ENCODE measurements at places on chromosomes 6 and 20.
A peak's percentile ranks its signal among the peaks of the same experiment; 100 is the strongest.

DNA sequence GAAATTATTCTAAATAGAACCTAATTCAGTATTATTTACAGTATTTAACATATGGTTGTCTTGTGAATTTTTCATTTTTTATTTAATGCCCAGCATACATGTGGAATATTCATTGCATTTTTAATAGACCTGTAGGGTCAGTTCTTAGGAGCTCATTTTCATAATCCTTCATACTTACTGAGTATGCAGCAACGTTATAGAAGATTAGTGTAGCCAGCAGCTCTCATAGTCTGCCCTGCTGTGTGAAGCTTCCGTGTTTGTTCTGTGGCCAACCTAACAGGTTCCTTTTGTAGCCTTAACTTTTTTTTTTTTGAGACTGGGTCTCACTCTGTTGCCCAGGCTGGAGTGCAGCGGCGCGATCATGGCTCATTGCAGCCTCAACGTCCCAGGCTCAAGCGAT is 261.4 kb downstream of the ARID1B start:
- DNase-seq, result no peak

GRCh38 chr6:161828355-161828754 is 554.5 kb upstream of the AGPAT4 start:
- no peak for DNase-seq

GRCh38 chr6:129863664-129864063 is 2.5 kb upstream of the TMEM244 start:
- no peak for DNase-seq

GRCh38 chr20:25220021-25220730 is 24.7 kb downstream of the ENTPD6 start:
- DNase-seq, result no peak

GRCh38 chr20:43584448-43585136 is 6.1 kb upstream of the IFT52 start:
- DNase-seq, result no peak

- DNase-seq, result no peak
These were observed 73.8 kb downstream of the TOX2 start for GRCh38 chr20:43988451-43988850.

DNA sequence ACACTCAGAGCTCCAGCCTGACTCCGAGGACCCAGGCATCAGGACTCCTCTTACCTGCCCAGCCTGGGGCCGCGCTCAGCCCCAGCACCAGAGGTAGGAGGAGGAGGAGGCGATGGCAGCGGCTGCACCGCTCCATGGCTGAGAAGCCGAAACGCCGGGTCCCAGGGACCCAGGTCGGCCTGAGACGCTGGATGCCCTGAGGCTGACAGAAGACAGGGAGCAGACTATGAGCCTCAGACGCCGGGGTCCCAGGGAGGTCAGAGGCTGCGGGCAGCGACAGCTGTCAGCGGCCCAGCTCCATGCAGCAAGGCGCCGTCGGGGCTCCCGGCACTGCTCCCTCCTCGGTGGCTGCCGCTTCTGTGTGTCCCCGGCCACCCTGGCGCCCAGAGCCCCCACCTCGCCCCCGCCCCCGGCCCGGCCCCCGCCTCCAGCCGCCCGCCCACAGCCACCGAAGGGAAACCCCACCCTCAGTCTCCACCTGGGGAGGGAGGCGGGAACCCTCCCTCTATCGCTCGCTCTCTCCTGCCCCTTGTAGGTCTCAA is at the start of gene COL11A2:
TSS of gene COL11A2 (minus strand) at position 363 of the 542 bp plus-strand sequence. CDS start at position 136, 227 bp downstream.
- no peak for DNase-seq

DNA sequence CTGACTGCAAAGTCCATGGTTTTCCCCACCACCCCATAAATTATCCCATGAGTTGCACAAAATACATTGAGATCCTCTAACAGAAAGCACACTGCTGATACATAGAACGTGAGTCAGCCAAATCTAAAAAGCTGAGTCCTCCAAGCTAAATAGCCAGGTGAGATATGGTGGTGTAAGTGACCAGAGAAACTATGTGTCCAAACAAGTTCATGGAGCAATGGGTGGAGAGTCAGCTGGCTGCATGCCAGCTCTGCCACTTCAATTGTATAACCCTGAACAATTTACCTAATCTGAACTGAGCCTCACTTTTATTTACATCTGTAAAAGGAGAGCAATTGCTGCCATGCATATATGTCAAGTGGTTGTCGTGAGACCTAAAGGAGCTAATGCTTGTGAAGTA is 9.7 kb downstream of the SNAP25 start:
- no peak for DNase-seq

DNA sequence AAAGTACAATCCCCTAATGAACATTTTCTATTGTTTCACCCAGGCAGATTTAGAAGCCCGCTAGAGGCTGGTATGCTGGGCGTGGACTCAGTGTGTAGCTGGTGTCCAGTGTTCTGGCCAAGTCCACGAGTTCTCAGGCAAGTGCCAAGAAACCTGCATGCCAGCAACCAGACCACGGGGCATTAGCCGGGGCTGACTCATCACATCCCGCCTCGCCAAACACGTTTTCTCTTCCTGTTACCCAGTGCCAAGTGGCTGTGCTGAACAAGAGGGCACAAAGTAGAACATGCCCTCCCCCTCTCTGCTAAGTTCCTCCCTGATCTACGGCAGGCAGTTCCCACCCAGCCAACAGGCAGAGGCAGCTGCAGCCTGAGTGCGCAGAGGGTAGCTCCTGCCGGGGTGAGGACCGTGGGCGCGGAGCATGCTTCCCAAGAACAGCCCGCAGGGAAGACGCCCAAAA is 29.6 kb downstream of the RAMACL start:
- DNase-seq, result no peak

DNA sequence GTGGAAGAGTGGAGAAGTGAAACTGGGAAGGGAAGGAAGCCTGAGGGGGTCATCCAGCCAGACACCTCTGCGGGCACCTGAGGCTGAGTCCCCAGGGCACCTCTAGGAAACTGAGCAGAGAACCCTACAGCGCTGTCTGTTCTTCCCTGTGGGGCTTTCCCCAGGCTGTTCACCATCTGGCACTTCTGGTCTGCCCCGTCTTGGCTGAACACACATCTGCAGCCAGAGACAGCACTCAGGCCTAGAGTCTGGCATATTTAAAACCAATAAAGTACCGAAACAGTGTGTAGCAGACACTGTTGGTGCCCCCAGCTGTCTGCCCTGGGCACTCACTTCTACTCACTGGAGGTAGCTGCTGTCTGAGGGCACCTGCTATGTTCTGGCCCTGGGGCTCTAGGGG is 9.4 kb upstream of the ARFGEF2 start:
- no peak for DNase-seq

- DNase-seq, result peak; percentile 32
These were observed 20.9 kb upstream of the POM121L2 start for GRCh38 chr6:27332692-27333641.

DNA sequence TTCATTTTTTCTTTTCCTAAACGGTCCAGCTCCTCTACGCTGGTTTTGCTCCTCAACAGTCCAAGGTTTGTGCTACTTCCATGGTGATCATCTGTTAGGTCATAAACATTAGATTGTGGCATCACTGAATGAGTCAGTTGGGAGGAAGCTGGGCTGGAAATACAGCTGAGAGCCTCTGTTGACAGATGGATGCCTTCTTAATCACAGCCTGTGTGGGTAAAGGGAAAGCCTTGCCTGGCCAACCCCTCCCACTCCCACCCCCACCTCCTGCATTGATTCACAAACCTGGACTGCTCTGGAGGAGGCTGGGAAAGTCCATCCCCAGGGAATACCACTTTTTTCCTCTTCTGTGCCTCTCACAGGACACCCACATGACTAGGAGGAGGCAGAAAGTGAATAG is 180.6 kb upstream of the CCN2 start:
- no peak for DNase-seq

DNA sequence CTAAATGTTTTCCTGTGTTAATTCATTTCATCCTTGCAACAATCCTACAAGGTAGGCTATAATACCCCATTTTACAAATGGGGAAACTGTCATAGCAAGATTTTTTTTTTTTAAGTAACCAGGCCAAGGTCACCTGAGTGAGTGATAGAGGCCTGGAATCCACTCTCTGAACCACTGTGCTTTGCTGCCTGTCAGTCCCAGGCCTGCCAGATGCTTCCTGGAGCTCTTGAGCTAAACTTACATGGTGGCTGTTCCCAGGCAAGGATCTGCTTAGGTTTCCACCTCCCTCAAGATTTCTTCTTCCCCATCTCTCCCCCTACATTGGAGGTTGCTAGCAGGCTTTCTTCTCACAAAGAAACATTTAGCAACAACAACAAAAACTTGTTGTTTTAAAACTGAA is 32.7 kb upstream of the RNF8 start:
- DNase-seq, result no peak

- no peak for DNase-seq
These were observed 2.4 kb upstream of the AHCY start for GRCh38 chr20:34305333-34306230.

GRCh38 chr6:31441365-31442267 is 38.2 kb downstream of the MICA start:
- peak; percentile 86 for DNase-seq

GRCh38 chr6:40803897-40804702 is 216.9 kb upstream of the LRFN2 start:
- DNase-seq, result no peak

DNA sequence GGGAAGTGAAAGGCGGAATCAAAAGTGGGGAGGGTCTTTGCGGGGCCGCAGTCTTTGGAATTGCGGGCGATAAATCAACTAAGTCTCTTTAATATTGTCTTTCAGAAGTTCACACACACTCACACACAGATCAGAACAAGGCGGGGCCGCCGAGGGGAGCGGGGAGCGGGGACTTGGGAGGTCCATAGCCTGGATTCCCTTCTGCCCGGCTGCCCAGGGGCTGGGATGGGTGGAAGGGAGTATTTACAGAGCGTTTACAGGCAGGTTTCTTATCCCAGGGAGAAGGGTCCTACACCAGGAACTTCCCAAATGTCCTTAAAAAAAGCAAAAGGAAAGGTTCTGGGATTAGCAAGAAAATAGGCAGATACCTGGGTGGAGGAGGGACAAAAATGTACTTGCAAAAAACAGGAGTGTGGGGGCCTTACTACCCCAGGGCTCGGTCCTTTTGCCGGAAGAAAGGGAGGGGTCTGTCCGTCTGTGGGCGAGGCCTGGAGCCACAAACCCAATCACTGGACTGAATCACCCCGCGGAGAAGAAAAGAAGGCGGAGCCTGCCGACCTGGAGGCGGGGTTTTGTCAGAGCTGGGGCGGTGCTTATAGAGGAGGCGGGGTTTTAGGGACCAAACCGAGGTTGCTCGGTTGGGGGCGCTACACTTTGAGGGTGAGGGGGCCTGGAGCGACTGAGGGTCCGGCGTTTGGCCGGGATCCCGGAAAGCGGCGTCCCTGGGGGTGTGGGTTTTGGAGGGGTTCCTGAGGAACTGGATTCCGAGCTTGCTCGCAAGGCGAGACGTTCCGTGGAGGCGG is 3.2 kb downstream of the PRRT1 start:
- peak; percentile 56 for DNase-seq

DNA sequence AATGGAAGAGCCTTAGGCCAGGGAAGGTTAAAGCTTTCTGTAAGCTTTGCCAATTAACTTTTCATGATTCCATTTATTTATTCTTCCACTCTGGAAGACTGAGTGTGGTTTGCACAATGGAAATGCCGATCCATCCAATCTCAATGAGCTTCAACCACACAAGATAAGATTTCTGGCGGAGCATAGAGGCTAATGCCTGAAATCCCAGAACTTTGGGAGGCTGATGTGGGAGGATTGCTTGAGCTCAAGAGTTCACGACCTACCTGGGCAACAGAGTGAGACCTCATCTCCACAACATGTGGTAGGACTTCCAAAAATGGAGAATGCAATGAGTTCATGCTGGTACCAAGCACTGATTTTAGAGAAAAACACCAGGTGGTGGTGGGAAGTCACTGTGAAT is 6.2 kb downstream of the ENPP1 start:
- DNase-seq, result no peak

GRCh38 chr6:28774292-28775051 is 149.3 kb downstream of the TRIM27 start:
- DNase-seq, result no peak

DNA sequence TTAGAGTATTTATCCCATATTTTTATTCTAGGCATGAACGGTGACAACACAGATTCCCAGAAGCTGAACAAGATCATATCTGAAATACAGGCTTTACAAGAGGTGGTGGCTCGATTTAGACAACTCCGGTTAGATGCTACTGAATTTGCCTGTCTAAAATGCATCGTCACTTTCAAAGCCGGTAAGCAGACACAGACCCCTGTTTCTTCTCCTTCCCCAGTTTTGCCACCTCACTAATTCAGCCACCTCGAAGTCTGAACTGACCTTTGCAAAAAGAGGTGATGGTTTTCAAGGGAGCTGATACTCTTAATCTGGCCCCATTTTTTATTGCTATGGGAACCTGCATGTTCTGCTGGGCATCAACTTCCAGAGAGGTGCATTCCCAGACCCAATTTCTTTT is 15.0 kb downstream of the NR2E1 start:
- DNase-seq, result no peak

- DNase-seq, result no peak
These were observed 481.2 kb downstream of the HAO1 start for GRCh38 chr20:7459083-7459482.

DNA sequence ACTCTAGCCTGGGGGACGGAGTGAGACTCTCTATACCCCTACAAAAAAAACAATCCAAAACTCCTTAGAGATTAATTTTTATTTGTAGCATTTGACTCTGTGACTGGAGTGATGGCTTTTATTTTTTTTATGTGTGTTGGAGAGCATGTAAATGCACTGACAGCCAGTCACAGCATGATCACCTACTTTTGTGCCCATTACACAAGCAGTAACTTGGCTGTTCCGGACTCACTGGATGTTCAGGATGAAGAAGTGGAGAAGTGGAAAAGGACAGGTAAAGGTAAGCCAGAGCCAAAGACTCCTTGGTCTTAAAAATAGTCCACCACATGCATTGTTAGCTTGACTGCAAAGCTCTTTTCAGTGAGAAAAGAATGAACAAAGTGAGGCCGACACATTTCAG is 222.6 kb downstream of the FOXC1 start:
- DNase-seq, result no peak

DNA sequence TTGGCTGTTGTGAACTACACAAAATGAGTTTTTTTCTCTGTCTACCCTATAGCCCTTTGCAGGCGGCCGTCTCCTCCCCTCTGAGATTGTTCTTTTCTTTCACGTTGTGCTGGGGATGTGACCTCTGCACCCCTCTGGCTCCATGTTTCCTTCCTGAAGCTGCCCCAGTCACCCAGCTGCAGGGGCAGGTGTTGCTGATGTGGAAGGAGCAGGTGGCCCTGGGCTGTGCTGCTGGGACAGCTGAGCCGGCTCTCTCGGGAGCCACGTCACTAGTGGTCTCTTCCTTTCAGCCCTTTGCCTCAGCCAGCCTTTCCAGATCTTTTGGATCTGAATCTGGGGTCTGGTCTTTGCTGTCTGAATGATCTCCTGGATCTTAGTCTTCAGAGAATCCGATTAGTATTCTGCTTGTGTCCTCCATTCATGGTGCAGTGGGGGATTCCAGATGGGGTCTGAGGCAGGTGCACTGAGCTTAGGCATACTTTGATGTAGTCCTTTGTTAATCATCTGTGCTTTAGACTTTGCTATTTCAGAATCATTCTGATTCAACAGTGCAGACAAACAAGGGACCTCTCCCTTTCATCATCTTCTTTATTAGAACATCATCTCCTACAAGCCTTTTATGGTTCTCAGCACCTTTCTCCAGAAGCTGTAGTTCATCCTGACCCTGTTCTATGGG is 31.4 kb downstream of the TMEM181 start:
- DNase-seq, result no peak

Data from activated CD4-positive, alpha-beta T cell treated with anti-CD3 and anti-CD28 coated beads for 24 hours (primary cell).